Breast epithelium (tissue), 4 donors: ENCODE measurements at places on chromosomes 12 and 14.

GRCh38 chr14:60220084-60220483 lies 28.9 kb upstream of the PPM1A start:
- DNase-seq = no peak
- H3K4me3 ChIP-seq = no peak overlapping the region
- H3K4me1 ChIP-seq = no peaks in the 10 kb centered on the region
- no peaks in the 10 kb centered on the region for H3K36me3 ChIP-seq
- no peak overlapping the region for H3K27ac ChIP-seq
- H3K27me3 ChIP-seq = no peaks in the 10 kb centered on the region

DNA sequence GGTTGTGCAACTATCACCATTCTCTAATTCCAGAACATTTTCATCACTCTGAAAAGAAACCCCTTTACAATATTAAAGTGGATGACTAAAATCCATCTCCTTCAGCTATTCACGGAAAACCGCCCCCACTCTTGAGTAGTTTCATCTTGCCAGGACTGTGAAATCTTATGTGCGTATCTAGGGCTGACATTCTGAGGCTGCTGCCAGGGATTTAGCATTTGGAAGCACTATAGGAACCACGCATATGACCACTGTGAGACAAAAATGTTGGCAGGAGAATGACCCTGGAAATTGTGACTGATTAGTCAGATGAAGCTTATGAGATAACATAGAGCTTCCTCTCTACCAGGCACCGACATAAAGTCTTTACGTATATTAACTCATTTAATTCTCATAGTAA lies 305.2 kb upstream of the PDE3A start:
- no peaks in the 10 kb centered on the region for H3K4me1 ChIP-seq
- DNase-seq = no peak
- H3K27me3 ChIP-seq = no peaks in the 10 kb centered on the region
- H3K4me3 ChIP-seq = no peak overlapping the region

DNA sequence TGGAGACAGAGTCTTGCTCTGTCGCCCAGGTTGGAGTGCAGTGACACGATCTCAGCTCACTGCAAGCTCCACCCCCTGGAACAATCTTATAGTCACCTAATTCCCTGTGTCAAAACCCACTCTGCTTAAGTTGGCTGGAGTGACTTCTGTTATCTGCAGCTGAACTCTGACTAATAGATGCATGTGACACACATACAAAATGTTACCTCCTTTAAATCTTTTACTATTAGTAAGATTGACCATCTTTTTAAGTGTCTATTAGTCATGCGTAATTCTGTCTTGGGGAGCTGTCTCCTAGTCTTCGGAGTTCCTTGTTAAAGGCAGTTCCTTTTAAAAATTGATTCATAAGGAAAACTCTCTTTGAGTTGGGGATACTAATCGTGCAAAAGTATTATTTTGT lies 7.4 kb downstream of the IFI27L1 start:
- H3K36me3 ChIP-seq = no peaks in the 10 kb centered on the region
- H3K27me3 ChIP-seq = no peaks in the 10 kb centered on the region
- DNase-seq = no peak
- H3K27ac ChIP-seq = no peak overlapping the region

GRCh38 chr12:14416658-14417057 lies 51.2 kb downstream of the ATF7IP start:
- H3K4me1 ChIP-seq = no peaks in the 10 kb centered on the region
- H3K27me3 ChIP-seq = no peaks in the 10 kb centered on the region
- H3K4me3 ChIP-seq = no peak overlapping the region
- H3K36me3 ChIP-seq = no peaks in the 10 kb centered on the region

DNA sequence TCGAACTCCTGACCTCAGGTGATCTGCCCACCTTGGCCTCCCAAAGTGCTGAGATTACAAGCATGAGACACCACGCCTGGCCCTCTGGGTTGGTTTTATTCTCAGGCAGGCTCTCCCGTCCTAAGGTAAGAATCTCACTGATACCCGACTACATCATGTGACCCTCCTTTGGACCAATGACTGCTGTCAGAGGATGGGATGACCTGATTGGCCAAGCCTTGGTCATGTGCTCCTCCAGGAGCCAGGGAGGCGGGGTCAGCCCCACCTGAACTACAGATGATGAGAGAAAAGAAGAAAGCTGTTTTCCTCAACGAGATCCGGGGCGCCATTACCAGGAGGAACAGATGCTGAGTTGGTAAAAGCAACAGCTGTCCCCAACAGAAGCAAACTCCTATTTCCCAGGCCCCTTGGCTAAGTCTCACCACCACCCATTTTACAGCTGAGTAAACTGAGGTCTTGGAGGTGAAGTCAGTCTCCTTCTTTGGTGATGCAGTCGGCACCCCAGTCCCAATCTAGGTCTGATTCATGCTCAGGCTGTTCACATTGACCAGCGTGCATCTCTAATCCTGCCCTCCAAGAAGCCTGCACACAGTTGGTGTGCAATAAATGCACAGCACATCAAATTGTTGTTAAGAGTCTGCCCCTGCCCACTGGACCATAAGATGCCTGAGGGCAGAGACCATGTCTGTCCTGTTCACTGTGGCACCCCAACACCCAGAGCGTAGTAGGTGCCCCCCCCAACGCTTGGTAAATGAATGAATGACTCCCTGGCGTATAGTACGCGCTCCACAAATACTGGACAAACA lies 118.8 kb downstream of the SCARB1 start:
- no peak for DNase-seq
- H3K4me3 ChIP-seq = no peak overlapping the region
- H3K36me3 ChIP-seq = no peaks in the 10 kb centered on the region
- H3K27ac ChIP-seq = peak overlapping the region; percentile 87
- H3K4me1 ChIP-seq = peaks cover 17% of the 10 kb centered on the region
- H3K27me3 ChIP-seq = no peaks in the 10 kb centered on the region

DNA sequence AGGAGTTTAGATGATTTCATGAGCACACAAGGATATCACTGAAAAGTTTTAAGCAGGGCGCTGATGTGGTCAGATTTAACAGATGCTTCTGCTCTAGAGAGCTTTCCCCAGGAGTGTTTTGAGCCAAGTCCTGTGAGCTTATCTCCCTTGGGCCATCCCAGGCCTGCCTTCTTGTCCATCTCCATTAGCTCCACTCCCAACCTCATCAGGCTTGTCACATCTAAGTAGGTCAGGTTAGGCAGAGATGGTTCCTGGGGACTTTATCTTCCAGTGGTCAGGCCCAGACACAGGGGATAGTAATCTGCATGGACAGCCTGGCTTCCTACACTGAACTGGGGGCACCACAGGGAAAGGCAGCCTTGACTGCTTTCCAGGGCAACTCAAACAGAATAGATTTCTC lies 145.4 kb upstream of the SRRM4 start:
- H3K36me3 ChIP-seq = no peaks in the 10 kb centered on the region
- DNase-seq = no peak
- no peaks in the 10 kb centered on the region for H3K27me3 ChIP-seq
- no peak overlapping the region for H3K4me3 ChIP-seq
- no peak overlapping the region for H3K27ac ChIP-seq

GRCh38 chr14:56185992-56186391 lies 67.8 kb downstream of the PELI2 start:
- no peaks in the 10 kb centered on the region for H3K27me3 ChIP-seq
- no peak overlapping the region for H3K27ac ChIP-seq
- no peaks in the 10 kb centered on the region for H3K4me1 ChIP-seq
- no peak overlapping the region for H3K4me3 ChIP-seq
- DNase-seq = no peak

- no peak overlapping the region for H3K4me3 ChIP-seq
- no peak overlapping the region for H3K27ac ChIP-seq
- H3K4me1 ChIP-seq = no peaks in the 10 kb centered on the region
- no peaks in the 10 kb centered on the region for H3K36me3 ChIP-seq
- H3K27me3 ChIP-seq = no peaks in the 10 kb centered on the region
Measured at GRCh38 chr14:59018978-59019377, 169.5 kb upstream of the DAAM1 start.

GRCh38 chr14:53043027-53043581 lies 92.3 kb upstream of the FERMT2 start:
- H3K27ac ChIP-seq = no peak overlapping the region
- no peaks in the 10 kb centered on the region for H3K4me1 ChIP-seq
- no peaks in the 10 kb centered on the region for H3K36me3 ChIP-seq
- no peak overlapping the region for H3K4me3 ChIP-seq
- H3K27me3 ChIP-seq = no peaks in the 10 kb centered on the region

GRCh38 chr12:98211909-98212695 lies 303.3 kb upstream of the TMPO start:
- H3K27ac ChIP-seq = no peak overlapping the region
- H3K4me1 ChIP-seq = no peaks in the 10 kb centered on the region
- no peak for DNase-seq
- H3K36me3 ChIP-seq = no peaks in the 10 kb centered on the region
- H3K4me3 ChIP-seq = no peak overlapping the region
- H3K27me3 ChIP-seq = no peaks in the 10 kb centered on the region

GRCh38 chr12:69388371-69388770 lies 28.8 kb downstream of the YEATS4 start:
- no peak overlapping the region for H3K27ac ChIP-seq
- no peak overlapping the region for H3K4me3 ChIP-seq
- no peaks in the 10 kb centered on the region for H3K27me3 ChIP-seq
- H3K36me3 ChIP-seq = peaks cover 4% of the 10 kb centered on the region
- no peak for DNase-seq

GRCh38 chr12:12839873-12840579 lies 26.9 kb downstream of the DDX47 start:
- no peak overlapping the region for H3K4me3 ChIP-seq
- H3K4me1 ChIP-seq = no peaks in the 10 kb centered on the region
- H3K36me3 ChIP-seq = no peaks in the 10 kb centered on the region
- peak overlapping the region; percentile 21 for H3K27ac ChIP-seq
- no peaks in the 10 kb centered on the region for H3K27me3 ChIP-seq
- DNase-seq = peak; percentile 36

DNA sequence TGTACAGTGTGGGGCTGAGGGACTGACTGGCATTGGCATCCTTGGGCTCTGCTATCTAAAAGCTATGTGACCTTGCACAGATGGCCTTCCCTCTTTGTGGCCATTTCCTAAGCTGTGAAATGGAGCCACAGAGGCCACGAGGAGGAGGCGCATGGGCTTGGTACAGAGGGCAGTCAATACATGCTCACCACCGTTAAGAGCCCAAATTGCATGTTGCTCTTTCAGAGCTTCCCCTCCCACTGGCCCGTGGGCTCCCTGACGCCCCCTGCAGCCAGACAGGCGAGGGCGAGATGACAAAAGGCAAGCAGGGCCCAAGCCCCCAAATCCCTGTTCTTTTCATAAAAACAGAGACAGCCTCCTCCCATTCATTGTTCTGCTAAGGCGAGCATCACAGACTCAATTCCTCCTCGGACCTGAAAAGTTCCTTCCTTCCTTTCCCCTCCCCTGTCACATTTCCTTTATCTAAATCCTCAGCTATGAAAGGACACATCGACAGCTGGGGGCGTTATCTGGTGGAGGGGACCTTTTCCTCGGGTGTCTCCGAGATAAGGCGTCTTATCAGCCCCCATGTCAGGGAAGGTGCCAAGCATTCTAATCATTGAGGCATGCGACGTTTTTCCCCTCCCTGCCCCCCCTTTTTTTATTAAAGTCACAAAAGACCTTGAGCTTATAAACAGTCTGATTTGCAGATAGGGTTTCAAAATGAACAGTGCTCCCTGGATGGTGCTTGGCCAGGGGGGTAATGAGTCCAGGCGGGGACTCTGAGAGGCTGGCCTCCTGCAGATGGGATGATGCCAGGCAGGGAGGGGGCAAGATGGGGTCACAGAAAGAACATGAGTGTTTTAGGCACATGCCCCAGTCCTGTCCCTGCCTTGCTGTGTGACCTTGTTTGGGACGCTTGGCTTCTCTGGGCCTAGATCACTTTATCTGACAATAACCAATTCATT lies 26.4 kb downstream of the FAM222A start:
- no peaks in the 10 kb centered on the region for H3K36me3 ChIP-seq
- H3K27ac ChIP-seq = no peak overlapping the region
- no peaks in the 10 kb centered on the region for H3K27me3 ChIP-seq
- no peaks in the 10 kb centered on the region for H3K4me1 ChIP-seq
- no peak overlapping the region for H3K4me3 ChIP-seq

- H3K27ac ChIP-seq = no peak overlapping the region
- H3K4me1 ChIP-seq = no peaks in the 10 kb centered on the region
- no peak overlapping the region for H3K4me3 ChIP-seq
Measured at GRCh38 chr12:112091563-112091962, 17.0 kb downstream of the NAA25 start.

- H3K36me3 ChIP-seq = no peaks in the 10 kb centered on the region
- DNase-seq = no peak
- H3K4me3 ChIP-seq = no peak overlapping the region
- H3K4me1 ChIP-seq = no peaks in the 10 kb centered on the region
Measured at GRCh38 chr12:119204671-119205285, 26.0 kb downstream of the HSPB8 start.

DNA sequence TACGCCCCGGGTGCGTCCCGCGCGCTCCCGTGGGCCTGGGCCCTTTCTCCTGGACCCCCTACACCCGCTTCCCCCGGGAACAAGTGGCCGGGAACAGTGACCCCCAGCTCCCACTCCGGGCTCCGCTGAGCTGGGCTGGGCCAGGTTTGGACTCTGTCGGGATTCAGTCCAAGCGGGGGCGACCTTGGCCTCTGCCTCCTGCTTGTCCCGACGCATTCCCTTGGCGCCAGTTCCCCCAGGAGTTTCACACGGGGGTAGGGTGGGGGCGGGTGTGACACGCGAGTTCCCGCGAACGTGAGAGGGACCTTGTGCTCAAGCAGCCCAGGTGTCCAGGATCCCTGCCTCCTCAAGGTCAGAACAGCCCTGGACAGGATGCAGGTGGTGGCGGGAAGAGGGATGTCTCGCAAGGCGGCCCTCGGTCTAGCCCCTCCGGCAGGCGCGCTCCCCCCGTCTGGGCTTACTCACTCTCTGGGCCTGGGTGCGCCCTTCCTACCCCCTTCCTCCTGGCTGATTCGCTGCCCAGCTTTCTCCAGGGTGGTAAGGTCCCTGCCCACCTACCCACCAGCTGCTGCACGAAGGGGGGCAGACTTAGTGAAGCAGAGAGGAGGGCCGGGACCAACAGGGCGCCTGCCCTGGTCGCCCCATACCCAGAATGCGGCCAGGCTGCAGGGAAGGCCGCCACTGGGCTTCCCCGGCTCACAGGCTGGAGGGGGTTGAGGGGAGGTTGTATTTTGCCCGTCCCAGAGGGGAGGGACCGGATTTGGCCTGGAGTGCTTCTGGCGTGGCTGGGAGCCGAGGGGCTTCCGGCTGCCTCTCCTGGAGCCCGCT lies 862 bp downstream of the CRIP2 start:
- DNase-seq = no peak
- peak overlapping the region; percentile 96 for H3K27ac ChIP-seq
- H3K4me1 ChIP-seq = peaks cover 32% of the 10 kb centered on the region
- no peaks in the 10 kb centered on the region for H3K27me3 ChIP-seq
- no peaks in the 10 kb centered on the region for H3K36me3 ChIP-seq
- peak overlapping the region; percentile 79 for H3K4me3 ChIP-seq

GRCh38 chr14:93571275-93571674 lies 140.5 kb downstream of the UNC79 start:
- no peak overlapping the region for H3K4me3 ChIP-seq
- no peaks in the 10 kb centered on the region for H3K27me3 ChIP-seq
- H3K27ac ChIP-seq = no peak overlapping the region
- H3K36me3 ChIP-seq = no peaks in the 10 kb centered on the region
- no peaks in the 10 kb centered on the region for H3K4me1 ChIP-seq
- no peak for DNase-seq

DNA sequence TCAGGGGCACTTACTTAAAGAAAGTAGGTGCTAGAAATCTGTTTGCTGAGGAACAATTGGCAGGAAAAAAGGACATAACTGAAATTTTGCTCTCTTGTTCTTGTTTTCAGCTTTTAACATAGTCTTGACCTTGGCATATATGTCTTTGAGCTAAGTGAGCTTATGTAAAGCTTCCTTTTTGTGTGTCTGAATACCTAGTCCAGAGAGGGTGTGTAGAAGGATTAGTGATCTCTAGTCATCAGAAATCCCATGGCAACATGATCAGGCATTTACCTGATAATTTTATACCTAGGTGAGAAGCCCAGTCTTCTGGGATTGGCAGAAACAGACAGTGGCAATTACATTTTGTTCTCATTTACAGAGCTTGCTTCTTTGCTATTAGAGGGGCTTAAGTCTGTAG lies 166.1 kb downstream of the SNAPC1 start:
- no peaks in the 10 kb centered on the region for H3K36me3 ChIP-seq
- no peaks in the 10 kb centered on the region for H3K27me3 ChIP-seq
- H3K4me1 ChIP-seq = no peaks in the 10 kb centered on the region
- no peak overlapping the region for H3K27ac ChIP-seq
- H3K4me3 ChIP-seq = no peak overlapping the region
